ENCODE measurements at places on chromosomes 4 and X.

- DNase-seq, result no peak
Measured at GRCh38 chrX:124033821-124034220, 72.3 kb downstream of the STAG2 start.

DNA sequence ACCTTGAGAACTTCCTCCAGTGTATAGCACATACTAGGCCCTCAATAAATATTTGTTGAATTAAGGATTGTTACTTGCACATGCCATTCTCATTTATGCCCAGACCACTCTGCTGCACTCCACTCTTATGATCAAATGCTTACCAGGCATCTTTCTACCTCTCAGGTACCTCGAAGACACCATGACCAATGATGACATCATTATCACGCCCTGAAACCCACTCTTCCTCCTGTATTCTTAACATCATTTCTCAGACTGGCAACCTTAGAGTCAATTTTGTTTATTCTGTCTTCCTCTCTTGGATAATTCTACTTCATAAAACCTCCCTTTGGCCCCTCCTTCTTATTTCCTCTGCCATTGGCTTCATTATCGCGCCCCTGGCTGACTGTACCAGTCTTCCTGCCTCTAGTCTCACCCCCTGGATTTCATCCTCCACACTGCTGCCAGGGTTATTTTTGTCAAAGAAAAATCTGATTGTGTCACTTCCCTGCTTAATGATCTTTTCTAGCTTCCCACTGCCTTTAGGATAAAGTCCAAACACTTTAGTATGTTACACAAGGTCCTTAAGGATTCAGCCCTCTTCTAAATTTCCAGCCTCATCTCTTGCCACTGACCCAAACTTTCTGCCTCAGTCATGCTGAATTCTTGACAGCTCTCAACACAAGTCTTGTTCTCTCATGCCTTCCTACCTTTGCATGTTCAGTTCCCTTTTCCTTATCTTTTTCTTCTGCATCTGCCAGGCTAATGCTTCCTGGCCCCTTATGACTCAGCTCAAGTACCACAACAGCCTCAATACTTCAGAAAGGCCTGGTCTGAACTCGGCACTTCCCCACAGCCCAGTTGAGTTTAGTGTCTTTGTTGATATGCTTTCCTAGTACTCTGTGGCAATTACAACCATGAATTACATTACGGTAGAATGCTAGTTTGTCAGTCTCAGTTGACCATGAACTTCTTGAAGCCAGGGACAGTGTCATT is 45.8 kb downstream of the HDAC8 start:
- no peak for DNase-seq

GRCh38 chr4:165368114-165368513 is 10.7 kb upstream of the CPE start:
- no peak for DNase-seq

DNA sequence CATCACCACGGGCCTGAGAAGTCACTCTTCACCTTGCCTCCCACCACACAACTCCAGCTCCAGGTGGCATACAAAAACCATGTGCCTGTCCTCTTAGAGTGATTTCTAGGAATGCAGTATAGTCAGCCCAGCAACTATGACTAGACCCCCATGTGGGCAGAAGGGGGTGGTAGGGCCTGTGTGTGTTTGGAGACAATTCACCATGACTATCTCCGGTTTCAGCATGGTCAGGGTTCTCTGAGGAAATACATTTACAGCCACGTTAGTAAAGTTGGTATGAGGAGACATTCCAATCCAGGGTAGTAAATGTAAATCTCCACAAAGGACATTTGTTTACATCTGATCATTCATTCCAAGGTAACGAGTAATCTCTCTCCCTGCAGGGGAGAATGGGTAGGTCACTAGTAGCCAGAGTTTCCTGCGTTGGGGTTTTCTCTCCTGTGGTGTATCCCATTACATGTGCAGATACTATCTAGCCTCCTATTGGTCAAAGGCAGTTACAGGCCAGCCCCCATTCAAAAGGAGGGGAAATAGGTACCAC is 4.2 kb upstream of the MTMR1 start:
- DNase-seq, result no peak

- no peak for DNase-seq
Measured at GRCh38 chr4:93086356-93086755, 742.2 kb upstream of the ATOH1 start.
